ENCODE measurements at places on chromosomes 2 and 18. TPM values are rescaled to one million over a fixed set of nuclear protein-coding genes. Genes with fewer than 3 reads are reported as not detected.

- no peaks in the 10 kb centered on the region for H3K27me3 ChIP-seq
- no peak overlapping the region for H3K4me3 ChIP-seq
- H3K27ac ChIP-seq, result no peak overlapping the region
Measured at GRCh38 chr2:96756788-96757476, 3.8 kb upstream of the CNNM4 start.

- no peak overlapping the region for H3K4me3 ChIP-seq
- H3K4me1 ChIP-seq, result peaks cover 13% of the 10 kb centered on the region
- no peaks in the 10 kb centered on the region for H3K27me3 ChIP-seq
Measured at GRCh38 chr2:233161730-233162129, 89.7 kb upstream of the ATG16L1 start.

GRCh38 chr18:36389811-36390581 lies 92.5 kb downstream of the FHOD3 start:
- peak; percentile 65 for DNase-seq
- H3K36me3 ChIP-seq, result no peaks in the 10 kb centered on the region
- no peaks in the 10 kb centered on the region for H3K27me3 ChIP-seq
- no peaks in the 10 kb centered on the region for H3K4me1 ChIP-seq

MAL gene
- total RNA-seq, result 71.0 TPM

GAREM1 gene
- 15.7 TPM for total RNA-seq

CAPG gene
- total RNA-seq, result 165 TPM

MYOM1 gene
- total RNA-seq, result 1.2 TPM

PPP1R1C gene
- total RNA-seq, result not detected

All from vagina (tissue), 2 donors.